ENCODE measurements at places on chromosomes 1 and 21.

GRCh38 chr1:204256531-204256930, 42.7 kb upstream of the GOLT1A start:
- DNase-seq, result no peak

DNA sequence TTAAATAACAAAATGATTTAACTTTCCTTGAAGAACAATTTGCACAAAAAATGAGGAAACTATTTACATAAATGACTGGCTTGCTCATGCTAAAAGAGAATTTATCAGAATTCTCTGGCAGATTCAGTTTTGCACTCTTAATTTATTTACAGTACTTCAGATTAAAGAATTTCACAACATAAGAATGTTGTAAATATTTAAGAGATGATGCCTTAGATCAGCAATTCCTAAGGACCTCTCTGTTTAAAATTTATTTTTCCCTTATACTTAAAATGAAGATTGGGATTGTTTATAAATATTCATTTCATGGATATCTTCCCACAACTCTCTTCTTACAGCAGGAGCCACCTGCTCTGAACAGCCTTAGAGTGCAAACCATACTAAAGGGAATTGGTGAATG, 120.8 kb downstream of the OLFM3 start:
- DNase-seq, result no peak

DNA sequence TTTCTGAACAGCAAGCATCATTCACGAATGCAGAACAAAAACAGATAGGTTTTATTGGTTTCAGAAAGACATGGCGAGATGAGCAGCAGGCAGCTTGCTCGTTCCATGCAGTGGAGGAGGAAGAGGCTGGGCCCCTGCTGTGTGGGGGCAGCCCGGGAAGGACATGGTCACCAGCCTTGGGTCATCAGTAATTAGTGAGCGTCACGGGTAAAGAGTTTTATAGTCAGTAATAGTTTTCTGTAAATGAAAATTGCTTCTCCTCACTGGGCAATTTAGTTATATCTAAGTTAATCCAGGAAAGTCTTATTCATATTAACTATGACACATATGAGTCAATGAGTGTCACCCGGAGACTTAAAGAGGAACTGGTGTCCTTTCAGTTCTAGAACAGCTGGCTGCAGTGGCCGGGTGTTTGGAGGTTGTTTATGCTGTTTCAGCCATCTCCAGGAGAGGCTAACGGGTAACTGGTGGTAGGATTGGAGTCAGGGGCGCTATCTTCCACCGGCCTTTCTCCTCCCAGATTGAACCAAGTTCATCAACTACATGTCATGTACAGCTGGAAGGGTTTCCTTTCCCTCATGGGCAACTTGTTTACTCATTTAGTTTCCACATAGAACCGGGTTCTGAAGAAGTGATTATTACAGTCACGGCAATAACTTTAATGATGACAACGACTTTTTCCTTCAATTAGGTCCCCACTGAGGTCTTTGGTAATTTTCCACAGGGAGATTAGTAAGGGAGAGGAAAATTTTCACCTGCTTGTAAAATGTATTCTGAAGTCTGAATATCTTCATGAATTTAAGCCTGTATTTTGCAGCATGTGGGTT, 34.6 kb upstream of the SLC45A1 start:
- DNase-seq, result no peak

DNA sequence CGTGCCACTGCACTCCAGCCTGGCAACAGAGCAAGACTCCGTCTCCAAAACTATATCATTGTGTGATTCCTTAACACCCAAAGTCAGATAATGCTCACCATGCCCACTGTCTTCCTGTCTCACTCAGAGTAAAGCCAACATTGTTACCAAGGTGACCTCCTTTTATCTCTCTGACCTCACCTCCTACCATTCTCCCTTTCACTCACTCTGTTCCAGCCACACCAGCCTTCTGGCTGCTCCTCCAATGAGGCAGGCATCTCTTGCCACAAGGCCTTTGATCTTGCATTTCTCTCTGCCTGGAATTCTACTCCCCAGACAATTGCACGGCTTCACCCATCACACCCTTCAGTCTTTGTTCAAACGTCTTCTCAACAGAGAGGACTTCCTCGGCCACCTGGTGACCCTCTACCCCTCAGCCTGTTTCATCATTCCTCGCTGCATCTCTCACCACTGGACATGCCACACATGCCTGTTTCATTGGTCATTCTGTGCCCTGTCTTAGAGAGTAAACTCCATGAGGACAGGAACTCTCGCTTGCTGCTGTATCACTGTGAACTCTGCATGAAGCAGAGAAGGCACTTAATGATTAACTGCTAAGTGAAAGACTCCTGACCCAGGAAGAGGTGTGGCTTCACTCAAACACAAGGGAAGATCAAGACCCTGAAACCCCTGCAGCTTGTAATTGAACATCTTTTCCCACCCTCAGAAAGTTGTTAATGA, 67.1 kb upstream of the CAPZB start:
- DNase-seq, result no peak

- DNase-seq, result no peak
Measured at GRCh38 chr1:108345776-108346531, 102.1 kb upstream of the NBPF4 start.

DNA sequence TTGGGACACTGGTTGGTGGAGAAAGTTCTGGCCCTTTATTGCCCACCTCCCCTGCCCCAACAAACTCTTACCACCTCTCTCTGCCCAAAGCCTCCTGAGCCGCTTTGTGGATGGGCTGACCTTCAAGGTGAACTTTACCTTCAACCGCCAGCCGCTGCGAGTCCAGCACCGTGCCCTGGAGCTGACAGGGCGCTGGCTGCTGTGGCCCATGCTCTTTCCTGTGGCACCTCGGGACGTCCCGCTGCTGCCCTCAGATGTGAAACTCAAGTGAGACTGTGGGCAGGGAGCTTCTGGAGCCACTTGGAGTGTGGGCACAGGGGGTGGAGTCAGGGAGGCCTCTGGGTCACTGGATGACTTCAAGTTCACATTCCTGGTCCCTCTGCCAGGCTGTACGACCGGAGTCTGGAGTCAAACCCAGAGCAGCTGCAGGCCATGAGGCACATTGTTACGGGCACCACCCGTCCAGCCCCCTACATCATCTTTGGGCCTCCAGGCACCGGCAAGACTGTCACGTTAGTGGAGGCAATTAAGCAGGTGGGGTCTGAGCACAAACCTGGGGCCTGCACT, 12.5 kb downstream of the RHOC start:
- DNase-seq, result no peak

- DNase-seq, result no peak
Measured at GRCh38 chr1:248406721-248407692, 4.2 kb downstream of the OR2T1 start.

GRCh38 chr1:224472806-224473205, 38.2 kb upstream of the WDR26 start:
- no peak for DNase-seq

- no peak for DNase-seq
Measured at GRCh38 chr1:228869312-228869824, 134.1 kb downstream of the RHOU start.

GRCh38 chr1:175015243-175015642, 8.0 kb downstream of the MRPS14 start:
- DNase-seq, result no peak

GRCh38 chr1:30001011-30001731, 722.2 kb downstream of the MATN1 start:
- no peak for DNase-seq

GRCh38 chr1:75275631-75276030, 141.4 kb downstream of the LHX8 start:
- DNase-seq, result no peak

DNA sequence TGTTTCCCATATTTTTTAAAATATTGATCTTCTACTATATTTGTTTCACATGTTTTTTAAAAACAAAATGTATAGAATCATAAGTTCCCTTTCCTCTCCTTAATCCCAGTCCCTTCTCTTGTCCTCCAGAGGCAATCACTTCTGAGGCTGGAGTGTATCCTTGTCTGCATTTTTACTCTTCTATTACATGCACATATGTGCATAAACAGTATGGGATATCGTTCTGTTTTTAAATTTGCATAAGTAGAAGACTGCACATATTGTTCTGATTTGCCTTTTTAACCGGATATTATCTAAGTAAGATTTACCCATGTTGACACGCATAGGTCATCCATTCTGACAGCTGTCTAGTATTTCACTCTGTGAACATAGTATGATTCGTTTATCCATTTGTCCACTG, 142.0 kb downstream of the TRABD2B start:
- DNase-seq, result no peak

- DNase-seq, result no peak
Measured at GRCh38 chr21:22311741-22312462, 1313.7 kb downstream of the NCAM2 start.

GRCh38 chr1:210605099-210605498, 276.4 kb downstream of the HHAT start:
- no peak for DNase-seq

GRCh38 chr21:38913120-38913892, 107.6 kb downstream of the ETS2 start:
- DNase-seq, result no peak

- DNase-seq, result no peak
Measured at GRCh38 chr1:64084451-64084850, 119.0 kb upstream of the UBE2U start.

DNA sequence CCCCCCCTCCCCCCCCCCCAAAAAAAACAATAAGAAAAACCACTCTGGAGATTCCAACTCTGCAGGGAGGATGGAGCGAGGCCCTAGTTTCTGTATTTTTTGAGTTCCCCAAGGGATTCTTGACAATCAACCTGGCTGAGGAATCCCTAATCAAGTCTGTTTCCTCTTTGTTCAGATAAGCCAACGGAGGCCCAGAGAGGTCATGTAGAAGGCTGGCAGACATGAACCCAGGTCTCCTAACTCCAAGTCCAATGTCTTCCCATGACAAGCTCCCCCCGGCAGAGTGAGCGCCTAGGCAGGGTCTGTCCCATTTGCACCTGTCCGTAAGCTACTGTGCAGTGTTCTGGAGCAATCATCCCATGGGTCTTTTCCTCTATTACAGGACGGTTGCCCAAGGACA, 39.5 kb downstream of the LRRC71 start:
- DNase-seq, result no peak

GRCh38 chr1:152565535-152566215, 905 bp downstream of the LCE3E start:
- DNase-seq, result no peak

DNA sequence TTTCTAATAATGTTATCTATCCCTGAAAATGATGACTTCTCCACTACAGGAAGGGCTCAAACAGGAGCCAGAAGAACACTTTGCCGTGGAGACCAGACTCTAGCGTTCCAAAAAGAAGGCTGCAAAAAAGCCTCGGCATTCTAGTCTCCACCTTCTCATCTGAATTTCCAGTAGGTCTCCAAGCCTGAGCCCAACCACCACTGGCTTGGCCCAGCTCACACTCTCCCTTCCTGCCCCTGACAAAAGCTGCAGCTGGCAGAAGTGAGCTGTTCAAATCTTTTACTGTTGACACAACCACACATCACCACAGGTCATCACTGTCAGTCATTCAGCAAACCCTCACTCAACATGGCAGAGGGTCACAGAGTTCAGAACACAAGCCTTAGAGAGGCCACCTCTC, 69.3 kb downstream of the CAMK2N1 start:
- no peak for DNase-seq

Data from central memory CD4-positive, alpha-beta T cell (primary cell).